ENCODE measurements at places on chromosomes 1 and 21. TPM values are rescaled to one million over a fixed set of nuclear protein-coding genes. Genes with fewer than 3 reads are reported as not detected.

GRCh38 chr21:26457817-26458216 is 115.3 kb downstream of the CYYR1 start:
- no peak for DNase-seq

- DNase-seq, result no peak
These were observed 24.2 kb downstream of the OSBPL9 start for GRCh38 chr1:51641096-51641495.

DNA sequence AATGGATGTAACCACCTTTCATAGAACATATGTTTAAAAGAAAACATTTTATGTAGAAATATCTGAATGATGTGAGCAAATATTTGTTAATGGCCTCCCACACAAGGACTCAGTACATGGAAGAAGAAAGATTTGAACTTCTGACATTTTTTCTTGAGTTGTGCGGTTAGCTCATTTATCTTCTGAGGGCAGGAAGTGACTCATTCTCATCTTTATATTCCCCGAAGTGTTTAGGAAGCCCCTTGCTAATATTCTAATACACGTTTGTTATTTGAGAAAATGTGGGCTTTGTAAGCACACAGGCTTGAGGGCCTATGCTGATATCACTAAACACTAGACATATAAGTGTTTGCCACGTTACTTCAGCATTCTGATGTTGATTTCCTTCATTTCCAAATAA is 392.5 kb upstream of the PTBP2 start:
- peak; percentile 25 for DNase-seq

The IL22RA1 gene
- total RNA-seq, result 2.1 TPM

GRCh38 chr1:7267493-7267892 is 482.2 kb downstream of the CAMTA1 start:
- peak; percentile 60 for DNase-seq

- no peak for DNase-seq
These were observed 13.6 kb upstream of the TRIM17 start for GRCh38 chr1:228430243-228430642.

The CHI3L1 gene
- 0.24 TPM for total RNA-seq

DNA sequence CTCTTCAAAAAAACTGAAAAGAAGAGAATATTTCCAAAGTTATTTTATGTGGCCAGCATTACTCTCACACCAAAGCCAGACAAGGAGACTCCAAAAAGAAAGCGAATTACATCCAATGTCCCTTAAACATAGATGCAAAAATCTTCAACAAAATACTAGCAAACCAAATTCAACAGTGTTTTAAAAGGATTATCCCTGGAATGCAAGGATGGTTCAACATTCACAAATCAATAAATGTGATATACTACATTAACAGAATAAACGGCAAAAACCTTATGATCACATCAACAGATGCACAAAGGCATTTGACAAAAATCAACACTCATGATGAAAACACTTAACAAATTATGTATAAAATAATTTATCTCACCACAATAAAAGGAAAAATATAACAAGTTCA is 207.8 kb downstream of the DENND1B start:
- DNase-seq, result no peak

- no peak for DNase-seq
These were observed 21.6 kb downstream of the ABCA4 start for GRCh38 chr1:94099303-94099702.

The SAMD13 gene
- total RNA-seq, result 0.24 TPM

GRCh38 chr21:45505416-45506021 is 36.7 kb downstream of the SLC19A1 start:
- DNase-seq, result no peak

The HSD11B1 gene
- total RNA-seq, result 1.5 TPM

GRCh38 chr21:43593078-43593477 is 66.2 kb downstream of the HSF2BP start:
- DNase-seq, result no peak

DNA sequence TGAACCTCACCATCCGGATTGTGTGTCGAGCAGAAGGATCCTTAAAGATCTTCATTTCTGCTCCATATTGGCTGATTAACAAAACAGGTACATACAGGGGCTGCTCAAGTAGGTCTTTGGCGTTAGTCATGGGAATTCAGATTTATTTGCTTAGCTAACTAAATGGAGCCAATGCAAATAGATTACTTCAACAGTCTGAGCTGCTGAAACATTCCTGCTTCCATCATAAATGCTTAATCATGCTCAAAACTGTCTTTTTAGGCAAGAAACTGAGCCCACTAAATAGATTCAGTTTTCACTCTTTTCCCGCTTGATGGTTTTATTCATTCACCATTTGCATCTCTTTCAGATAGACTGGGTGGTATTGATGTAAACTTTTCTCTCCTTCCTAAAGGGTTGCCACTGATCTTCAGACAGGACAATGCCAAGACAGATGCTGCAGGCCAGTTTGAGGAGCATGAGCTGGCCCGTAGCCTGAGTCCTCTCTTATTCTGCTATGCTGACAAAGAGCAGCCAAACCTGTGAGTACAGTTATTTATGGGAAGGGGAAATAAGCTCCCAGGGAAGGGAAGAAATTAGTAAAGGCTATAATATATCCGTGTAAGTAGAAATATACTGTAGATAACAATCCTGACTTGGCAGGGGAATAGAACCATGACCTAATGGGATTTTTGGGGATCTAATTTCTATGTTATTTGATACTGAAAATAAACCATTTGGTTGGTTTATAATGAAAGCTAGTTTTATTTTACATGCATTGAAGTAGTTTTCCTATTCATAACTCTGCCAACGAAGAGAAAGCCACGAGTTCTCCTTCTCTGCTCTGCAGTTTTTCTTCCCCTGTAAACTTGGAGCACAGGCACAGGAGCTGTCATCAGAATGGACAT is 126.4 kb downstream of the VPS13D start:
- DNase-seq, result no peak

- DNase-seq, result no peak
These were observed 10.4 kb upstream of the FOXE3 start for GRCh38 chr1:47405697-47406096.

The FYB2 gene
- 0.14 TPM for total RNA-seq

The FCRL5 gene
- total RNA-seq, result not detected

- DNase-seq, result no peak
These were observed 105.7 kb downstream of the PLPPR5 start for GRCh38 chr1:98898940-98899339.

DNA sequence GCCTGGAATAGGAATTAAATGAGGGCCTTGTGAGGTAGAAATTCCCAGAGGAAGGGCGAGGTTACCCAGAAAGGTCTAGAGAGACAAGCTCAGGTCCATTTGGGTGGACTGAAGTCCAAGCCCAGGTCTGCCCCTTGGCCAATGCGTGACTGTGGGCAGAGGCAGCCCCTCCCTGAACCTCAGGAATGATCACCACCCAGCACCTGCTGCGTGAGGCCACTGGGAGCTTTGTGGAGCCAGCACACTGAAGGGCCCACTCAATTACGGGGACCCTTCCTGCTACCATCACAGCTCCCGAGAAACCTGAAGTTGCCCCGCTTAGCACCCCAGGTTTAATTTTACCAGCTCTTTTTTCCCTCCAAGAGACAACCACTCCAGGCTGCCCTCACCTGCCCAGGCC is 6.5 kb upstream of the MATN1 start:
- no peak for DNase-seq

- DNase-seq, result no peak
These were observed 310.1 kb downstream of the S1PR1 start for GRCh38 chr1:101546885-101547284.

The CYP4Z1 gene
- not detected for total RNA-seq

The MRPL55 gene
- 103 TPM for total RNA-seq

GRCh38 chr1:27003745-27004470 is 8.7 kb downstream of the TENT5B start:
- DNase-seq, result no peak

The CLDN17 gene
- total RNA-seq, result not detected
